ENCODE measurements at places on chromosomes 16 and 17.

- no peak for DNase-seq
These were observed 2.0 kb downstream of the PRSS33 start for GRCh38 chr16:2785101-2785991.

GRCh38 chr17:77581480-77581879 lies 377.0 kb upstream of the TNRC6C start:
- no peak for DNase-seq

GRCh38 chr16:86026171-86026910 lies 127.4 kb downstream of the IRF8 start:
- no peak for DNase-seq

GRCh38 chr17:78185981-78186691 lies 716 bp downstream of the TK1 start:
- no peak for DNase-seq

DNA sequence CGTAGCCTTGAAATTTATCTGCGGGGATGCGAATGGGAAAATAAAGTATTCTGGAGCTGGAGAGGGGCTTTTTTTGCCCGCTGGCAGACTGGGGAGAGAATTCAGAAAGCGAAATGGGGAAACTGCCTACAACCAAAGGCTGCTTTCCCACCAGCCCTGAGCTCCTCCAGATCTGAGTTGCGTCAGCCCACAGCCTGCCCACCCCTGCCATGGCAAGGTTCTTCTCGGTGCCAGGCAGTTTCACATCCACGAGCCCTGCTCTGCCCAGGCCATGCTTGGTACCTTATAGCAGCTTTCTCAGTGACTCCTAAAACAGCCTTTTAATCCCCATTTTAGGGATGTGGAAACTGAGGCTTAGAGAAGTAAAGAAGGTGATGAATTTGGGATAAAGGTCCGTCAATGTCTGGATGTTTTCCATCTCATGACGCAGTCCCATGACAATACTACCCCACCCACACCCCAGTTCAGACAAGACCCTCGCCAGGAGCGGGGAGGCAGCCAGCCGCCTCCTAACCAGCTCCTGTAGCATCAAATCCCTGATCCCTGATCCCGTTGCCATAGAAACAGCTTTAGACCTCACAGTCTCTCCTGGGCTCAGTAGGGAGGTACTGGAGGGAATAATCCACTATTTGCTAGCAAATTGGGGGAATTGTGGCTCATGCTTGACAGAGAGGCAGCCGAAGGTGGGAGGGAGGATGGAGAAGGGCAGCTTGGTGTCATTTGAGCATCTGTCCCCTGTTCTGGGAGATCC lies 113.5 kb downstream of the MGAT5B start:
- no peak for DNase-seq

- DNase-seq: no peak
These were observed 83.6 kb downstream of the AKAP1 start for GRCh38 chr17:57168695-57169094.

GRCh38 chr16:31181102-31181830 lies 1.3 kb downstream of the FUS start:
- DNase-seq: peak; percentile 25

DNA sequence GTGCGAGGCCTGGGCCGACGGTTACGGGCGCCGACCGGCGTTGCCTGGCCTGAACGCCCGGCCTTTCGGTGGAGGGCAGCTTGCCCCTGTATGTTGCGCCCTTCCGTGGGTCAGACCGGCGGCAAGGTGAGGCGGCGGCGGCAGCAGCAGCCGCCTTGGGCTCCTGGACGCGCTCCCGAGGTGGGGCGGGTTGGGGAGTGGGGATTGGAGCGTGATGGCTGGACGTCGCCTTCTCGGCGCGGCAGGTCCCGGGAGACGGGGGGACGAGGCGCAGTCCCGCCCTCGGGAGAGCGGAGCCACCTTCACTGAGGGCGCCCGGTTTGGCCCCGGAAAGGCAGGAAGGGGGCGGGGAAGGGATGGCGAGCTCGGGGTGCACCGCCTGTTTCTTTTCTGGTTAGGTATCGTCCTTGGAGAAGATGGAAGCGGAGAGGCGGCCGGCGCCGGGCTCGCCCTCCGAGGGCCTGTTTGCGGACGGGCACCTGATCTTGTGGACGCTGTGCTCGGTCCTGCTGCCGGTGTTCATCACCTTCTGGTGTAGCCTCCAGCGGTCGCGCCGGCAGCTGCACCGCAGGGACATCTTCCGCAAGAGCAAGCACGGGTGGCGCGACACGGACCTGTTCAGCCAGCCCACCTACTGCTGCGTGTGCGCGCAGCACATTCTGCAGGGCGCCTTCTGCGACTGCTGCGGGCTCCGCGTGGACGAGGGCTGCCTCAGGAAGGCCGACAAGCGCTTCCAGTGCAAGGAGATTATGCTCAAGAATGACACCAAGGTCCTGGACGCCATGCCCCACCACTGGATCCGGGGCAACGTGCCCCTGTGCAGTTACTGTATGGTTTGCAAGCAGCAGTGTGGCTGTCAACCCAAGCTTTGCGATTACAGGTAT lies 671 bp downstream of the DGKE start:
- peak; percentile 23 for DNase-seq

Data from NCI-H2029 (cell line).